ENCODE measurements at places on chromosomes 3 and 15.

GRCh38 chr3:63853106-63853505 lies 10.5 kb downstream of the THOC7 start:
- DNase-seq, result no peak

DNA sequence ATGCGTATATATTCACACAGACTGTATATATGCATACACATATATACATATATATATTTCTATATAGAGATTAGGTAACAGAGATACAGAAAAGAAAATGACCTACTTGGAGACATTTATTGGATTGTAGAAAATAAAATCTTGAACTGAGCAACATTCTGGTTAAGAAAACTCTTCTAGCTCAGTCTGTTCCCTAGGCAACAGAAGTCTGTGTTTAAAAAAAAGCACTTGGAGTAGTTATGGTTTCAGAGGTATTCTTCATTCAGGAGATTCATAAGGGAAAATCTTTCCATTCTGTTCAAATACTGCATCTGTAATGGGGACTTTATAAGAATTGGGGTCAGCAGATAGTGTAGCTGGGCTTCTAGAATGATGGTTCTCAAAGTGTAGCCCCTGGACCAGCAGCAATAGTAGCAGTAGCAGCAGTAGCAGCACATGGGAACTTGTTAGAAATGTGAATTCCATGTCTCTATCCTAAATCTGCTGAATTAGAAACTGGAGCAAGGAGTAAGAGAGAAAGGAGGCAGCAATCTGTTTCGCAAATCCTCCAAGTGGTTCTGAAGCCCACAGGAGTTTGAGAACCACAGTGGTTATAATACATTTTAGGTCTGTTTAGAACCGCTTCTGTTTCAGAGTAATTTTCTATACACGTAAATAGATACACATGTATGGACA lies 112.8 kb upstream of the TMEM108 start:
- DNase-seq, result no peak

DNA sequence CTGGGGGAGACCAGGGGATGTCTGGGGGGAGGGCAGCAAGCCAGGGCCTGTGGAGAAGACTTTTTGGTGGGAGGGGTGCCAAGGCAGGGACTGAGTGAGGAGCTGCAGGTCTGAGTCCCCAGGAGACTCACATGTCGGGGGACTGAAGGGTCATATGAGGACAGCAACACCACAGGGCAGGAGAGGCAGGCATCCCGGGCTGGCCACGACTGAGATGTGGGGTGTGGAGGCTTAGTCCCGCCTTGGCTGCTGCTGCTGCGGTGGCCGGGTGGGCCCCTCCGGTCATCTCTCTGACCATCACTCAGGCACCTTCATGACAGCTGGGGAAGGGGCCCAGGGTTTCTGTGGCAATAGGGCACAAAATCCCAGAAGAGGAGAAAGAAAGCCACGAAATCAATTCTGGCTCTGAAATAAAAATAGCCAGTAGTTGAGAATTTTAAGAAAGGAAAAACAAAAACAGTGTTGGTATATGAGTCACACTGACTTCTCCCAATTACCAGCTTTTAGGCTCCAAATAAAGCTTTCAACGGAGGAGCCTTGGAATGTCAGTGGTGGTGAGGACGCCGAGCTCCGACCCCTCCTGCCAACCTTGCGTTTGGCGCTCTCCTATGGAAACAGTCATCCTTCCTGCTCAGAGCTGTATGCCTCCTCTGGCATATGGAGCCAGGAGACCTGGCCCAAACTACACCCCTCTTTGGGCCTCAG lies 52.9 kb upstream of the ITGA11 start:
- DNase-seq, result no peak

GRCh38 chr3:182697345-182697919 lies 95.9 kb upstream of the ATP11B start:
- DNase-seq, result no peak

DNA sequence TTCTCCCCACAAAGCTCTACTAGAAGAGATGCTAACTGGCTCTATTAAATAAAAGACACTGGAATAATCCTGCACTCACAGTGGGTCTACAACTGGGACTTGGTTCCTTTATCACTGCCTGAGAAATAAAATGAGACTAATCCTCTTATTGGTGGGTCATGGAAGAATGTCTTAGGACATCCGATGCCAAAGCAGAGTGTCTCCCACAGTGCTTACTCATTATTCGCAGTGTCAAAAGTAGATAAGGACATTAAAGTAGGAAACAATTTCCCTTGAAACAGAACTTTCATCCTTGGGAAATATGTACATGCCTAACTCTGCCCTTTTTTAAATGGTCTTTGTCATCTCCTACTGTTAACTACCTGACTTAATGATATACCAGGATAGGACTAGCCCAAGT lies 71.5 kb downstream of the GSK3B start:
- no peak for DNase-seq

- no peak for DNase-seq
These were observed 98.2 kb downstream of the ANXA2 start for GRCh38 chr15:60299452-60300047.
